A549 treated with Hydrocortisone at 1 μM for 4 hours (cell line): ENCODE measurements at places on chromosomes 5 and 9. TPM values are rescaled to one million over a fixed set of nuclear protein-coding genes. Genes with fewer than 3 reads are reported as not detected.

Gene SPINK13
- total RNA-seq = 0.18 to 0.30 TPM in 2 of 5 replicates, not detected in the others

Gene CDC20B
- total RNA-seq = 0.05 to 0.10 TPM (median 0.06 TPM) in 5 replicates

Gene FGF10
- not detected in 5 replicates for total RNA-seq

Gene FOXD4L6
- 0.06 to 0.07 TPM in 2 of 5 replicates, not detected in the others for total RNA-seq

Gene NEURL1B
- 7.0 to 10.4 TPM (median 9.4 TPM) in 5 replicates for total RNA-seq

Gene CDX1
- total RNA-seq = not detected in 5 replicates

Gene SPINK5
- not detected in 5 replicates for total RNA-seq

Gene ARL14EPL
- 0.10 to 0.43 TPM (median 0.24 TPM) in 5 replicates for total RNA-seq

Gene UBE2QL1
- 1.3 to 1.6 TPM (median 1.4 TPM) in 5 replicates for total RNA-seq

Gene SLC34A3
- 0.05 to 0.16 TPM (median 0.07 TPM) in 4 of 5 replicates, not detected in the other for total RNA-seq
